ENCODE measurements at places on chromosomes 7 and 10.
A peak's percentile ranks its signal among the peaks of the same experiment; 100 is the strongest.

DNA sequence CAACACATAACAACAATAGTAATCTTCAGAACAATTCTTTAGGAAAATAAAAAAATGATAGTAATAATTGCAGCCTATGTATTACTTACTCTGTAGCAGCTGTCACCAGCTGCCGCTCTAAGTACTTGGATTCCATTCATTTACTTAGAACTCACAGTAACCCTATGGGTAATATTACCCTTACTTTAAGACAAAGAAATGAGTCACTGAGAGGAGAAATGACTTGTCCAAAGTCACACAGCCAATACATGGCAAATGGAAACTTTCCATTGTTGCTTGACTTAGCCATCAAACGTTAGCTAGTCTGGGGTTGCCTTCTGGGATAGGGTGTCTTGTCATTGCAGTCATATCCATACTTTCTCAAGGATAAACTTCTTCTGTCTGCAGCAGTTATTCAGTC lies 3.6 kb downstream of the CCNY start:
- DNase-seq, result no peak

DNA sequence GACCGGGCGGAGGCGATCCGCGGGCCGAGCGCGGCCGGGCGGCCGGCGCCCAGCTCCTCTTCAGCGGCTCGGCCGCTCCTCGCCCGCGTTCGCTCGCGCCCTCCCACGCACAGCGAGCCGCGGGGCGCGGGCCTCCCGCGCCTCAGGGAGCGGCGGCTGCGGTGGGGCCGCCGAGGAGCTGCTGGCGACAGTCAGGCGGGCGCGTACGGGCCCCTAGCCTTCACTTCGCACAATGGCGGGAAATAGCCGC lies at the start of gene MCMBP:
MCMBP (minus strand) TSS at position 234 of the 250 bp plus-strand sequence. CDS start 259 bp downstream, outside the sequence.
- DNase-seq, result no peak

GRCh38 chr10:114871379-114871778 lies 49.8 kb downstream of the FHIP2A start:
- DNase-seq, result no peak

DNA sequence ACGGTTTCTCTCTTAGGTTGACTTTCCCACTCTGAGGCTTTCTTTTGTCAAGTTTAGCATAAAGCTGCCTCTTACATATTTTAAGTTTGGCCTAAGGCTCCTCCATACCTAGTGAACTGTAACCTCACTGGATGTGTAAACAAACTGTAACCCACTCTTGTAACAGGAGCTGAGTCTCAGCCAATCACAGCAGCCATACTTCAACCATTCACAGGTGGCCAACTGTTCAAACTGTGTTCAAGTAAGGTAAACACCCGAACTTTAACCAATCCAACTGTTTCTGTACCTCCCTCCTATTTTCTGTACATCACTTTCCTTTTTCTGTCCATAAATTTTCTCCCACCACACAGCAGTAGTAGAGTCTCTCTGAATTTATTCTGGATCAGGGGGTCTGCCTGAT lies 7.7 kb upstream of the NRBF2 start:
- DNase-seq, result no peak

DNA sequence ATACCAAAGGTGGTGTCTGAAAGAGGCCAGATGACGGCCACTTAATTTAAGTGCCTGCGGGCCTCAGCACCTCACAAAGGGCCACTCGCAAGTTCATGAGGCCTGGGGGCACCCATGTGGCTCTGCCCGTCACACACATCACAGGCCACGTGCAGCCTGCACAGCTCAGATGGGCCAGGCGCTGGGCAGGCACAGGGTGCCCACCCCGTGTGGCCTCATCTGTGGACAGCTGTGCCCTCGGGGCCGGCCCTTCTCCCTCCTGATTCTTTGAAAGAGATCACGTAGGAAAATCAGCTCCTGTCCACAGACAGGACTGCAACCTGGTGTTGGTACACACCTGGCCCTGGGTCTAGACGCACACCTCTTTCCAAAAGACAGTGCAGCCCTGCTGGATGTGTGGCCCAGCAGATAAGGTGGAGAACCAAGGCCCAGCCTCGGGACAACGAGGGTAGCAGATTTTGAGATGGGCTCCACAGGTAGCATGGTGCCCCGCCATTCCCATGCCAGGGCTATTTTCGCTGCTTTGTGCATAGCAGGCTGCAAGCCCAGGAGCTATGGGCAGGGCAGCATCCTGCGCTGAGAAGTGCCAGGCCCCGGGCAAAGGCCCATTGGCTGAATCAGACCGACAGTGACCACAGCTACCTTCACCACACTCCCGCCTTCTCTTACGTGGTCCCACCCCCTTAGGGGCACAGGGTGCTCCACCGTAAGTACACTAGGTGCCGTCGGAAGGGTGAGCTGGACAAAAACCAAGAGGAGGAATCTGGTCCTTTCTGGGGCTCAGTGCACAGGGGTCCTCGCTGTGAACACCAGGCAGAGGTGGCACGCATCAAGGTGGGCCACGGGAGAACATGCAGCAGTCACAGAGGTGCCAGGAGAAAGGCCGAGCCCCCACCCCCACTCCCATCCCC lies 124.5 kb downstream of the EBF3 start:
- DNase-seq, result no peak

- no peak for DNase-seq
These were observed 1335.9 kb upstream of the SORCS1 start for GRCh38 chr10:108500396-108500795.

GRCh38 chr10:3808689-3809199 lies 23.7 kb upstream of the KLF6 start:
- peak; percentile 42 for DNase-seq

DNA sequence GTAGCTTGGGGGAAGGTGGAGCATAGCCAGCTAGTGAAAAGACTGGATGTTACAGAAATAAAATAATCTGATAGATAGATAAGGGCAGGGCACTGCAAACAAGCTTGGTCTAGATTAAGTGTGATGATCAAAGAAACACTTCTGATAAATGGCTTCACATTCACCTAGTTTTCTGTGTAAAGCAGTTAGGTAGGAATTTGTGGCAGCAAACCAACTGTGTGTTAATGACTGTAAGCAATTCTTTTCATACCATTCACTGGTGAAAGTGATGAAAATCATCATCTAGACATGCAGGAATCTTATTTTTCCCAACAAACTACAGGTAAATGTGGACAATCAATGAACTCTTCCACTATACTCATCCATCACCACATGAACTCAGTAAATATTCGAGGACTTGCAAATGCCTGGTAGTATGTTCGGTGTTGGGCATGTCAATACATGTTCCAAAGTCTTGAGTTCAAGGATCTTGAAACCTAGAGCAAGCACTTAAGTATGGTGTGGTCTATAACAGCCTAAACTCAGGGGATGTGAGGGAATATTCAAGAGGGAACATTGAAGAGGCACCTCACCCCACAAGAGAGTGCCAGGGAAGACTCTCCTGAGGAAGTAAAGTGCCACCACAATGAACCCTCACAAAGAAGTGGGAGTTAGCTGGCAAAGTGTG lies 20.5 kb downstream of the PON3 start:
- DNase-seq, result no peak

DNA sequence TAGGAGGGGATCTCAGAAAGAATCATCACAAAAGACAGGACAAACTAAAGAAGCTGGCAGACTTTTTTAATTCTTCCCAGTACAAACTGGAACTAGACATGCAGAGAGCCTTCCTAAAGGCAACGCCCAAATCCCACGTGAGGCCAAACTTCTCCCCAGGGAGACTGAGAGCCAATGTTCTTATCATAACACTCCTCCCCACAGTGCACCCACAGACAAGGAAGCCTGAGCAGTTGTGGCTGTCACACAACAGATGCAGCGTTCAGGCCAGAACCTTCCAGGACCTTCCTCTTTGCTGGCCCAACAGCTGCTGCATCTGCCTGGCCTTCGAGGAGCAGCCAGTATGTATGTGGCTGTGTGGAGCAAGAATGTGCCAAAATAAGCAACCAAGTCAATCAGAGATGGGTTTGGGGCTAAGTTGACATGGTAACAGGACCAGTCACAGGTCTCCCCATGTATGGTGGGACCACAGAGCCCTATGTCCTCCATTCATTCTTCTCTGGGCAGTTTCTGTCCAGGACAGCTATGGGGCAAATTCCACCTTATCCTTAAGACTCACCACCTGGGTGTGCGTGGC lies 34.9 kb downstream of the SRPK2 start:
- no peak for DNase-seq

DNA sequence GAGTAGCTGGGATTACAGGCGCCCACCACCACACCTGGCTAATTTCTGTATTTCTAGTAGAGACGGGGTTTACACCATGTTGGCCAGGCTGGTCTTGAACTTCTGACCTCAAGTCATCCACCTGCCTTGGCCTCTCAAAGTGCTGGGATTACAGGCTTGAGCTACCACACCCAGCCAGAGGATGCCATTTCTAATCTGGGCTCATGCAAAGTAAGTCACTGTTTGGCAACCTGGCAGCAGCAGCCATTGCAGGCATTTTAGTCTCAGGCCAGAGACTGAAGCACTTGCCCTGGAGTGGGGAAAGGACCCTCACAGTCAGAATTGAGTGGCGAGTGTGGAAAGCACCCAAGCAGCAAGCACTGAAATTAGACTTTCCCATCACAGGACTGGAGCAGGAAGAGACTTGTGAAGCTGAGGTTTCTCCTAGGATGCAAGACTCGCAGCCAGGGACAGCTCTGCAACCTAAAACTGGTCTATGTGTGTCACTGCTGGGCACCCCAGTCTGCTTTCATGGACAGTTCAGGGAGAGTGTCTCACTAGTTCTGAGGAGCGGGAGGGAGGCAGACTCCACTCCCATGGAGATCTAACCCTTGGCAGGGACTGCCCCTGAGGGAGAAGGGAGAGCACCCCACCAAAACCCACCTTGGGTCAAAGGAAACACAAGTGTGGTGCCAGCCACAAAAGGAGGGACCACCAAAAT lies 27.6 kb downstream of the SNX13 start:
- DNase-seq, result no peak

DNA sequence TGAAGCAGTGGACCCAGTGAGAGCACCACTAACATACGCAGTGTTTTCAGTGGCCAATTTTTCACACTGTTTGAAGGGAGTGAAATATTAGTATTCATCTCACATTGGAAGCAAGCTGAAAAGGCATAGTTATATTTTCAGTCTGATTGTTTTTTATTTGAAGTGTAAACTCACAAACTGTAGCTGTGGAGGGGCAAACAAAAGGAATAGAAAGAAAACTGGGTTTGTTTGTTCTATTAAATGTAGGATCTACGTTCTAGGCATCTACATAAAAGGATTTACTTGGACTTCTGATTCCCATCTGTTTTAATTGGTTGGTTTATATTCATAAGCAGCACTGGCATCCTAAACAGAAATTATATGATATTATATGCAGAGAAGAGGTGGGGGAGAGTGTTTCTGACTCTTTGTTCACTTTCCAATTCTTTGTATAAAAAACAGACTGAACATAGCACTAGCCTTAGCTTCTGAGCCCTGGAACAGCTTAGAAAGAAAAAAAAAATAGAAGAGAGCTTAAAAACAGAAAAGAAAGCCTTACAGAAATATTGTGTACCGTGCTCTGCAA lies 447.8 kb upstream of the KCND2 start:
- DNase-seq, result no peak

DNA sequence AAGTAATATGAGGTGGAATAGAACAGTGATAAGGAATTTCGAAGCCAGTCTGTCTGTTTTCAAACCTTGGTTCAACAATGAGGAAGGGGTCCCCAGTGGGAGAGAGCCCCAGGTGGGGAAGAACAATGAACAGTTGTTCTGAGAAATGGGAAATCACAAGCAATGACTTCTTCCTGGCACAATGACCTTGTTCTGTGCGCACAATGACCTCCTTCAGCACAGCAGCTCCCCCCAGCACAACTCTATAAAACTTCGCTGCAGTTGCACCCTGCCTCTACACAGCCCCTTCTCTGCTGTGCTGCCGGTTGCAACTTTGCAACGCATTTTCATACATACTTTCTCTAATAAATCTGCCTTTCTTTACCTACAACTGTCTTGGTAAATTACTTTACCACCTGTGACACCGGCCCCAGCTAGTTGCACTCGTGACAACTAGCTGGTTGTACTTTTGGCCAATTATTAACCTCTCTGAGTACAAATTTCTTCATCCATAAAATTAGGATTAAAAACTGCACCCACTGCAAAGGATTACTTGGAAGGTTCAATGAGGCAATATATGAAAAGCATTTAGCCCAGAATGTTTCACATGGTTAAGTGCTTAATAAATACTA lies 40.5 kb downstream of the ASB4 start:
- no peak for DNase-seq

- DNase-seq, result no peak
These were observed 59.8 kb downstream of the CPVL start for GRCh38 chr7:29086545-29086944.

Measured in islet precursor cell (in vitro differentiated cells).